ENCODE measurements at places on chromosomes 13 and 19.

DNA sequence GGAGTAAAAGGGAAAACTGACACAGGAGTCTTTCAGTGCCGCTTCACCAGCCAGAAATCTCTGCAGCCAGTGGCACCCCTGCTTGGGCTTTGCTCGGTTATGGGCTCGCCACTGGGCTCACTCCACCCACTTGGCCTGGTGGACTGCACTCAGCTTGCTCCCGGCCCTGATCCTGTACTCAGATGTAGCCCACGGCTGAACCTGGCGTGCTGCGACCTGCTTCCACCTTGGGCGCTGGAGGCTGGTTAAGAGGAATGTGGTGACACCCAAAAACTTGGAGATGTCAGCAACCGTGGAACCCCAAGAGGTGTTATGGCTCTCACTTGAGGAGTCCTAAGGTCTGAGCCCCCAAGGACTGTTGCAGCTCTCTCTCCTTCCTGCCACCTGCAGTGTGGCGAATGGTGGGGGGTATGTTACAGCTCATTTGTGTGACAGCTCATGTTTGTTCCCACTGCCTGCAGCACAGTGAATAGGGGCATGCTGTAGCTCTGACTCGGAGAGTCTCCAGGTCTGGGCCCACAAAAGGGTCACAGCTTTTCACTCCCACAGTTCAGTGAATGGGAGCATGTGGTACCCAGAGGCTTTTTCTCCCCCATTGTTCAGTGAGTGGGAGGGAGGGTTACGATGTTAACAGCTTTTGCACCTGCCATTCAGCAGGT is 1124.5 kb upstream of the ATXN8OS start:
- no peak for DNase-seq

- no peak for DNase-seq
Observed at GRCh38 chr13:25836574-25837336, 215.1 kb downstream of the SHISA2 start.

GRCh38 chr19:43664018-43664417 is 6.0 kb downstream of the PLAUR start:
- DNase-seq = no peak

- no peak for DNase-seq
Observed at GRCh38 chr13:20561741-20562140, 5.2 kb upstream of the IFT88 start.

GRCh38 chr19:33208904-33209849 is 15.0 kb downstream of the LRP3 start:
- no peak for DNase-seq
